ENCODE measurements at places on chromosomes 16 and 17. TPM values are rescaled to one million over a fixed set of nuclear protein-coding genes. Genes with fewer than 3 reads are reported as not detected.

DNA sequence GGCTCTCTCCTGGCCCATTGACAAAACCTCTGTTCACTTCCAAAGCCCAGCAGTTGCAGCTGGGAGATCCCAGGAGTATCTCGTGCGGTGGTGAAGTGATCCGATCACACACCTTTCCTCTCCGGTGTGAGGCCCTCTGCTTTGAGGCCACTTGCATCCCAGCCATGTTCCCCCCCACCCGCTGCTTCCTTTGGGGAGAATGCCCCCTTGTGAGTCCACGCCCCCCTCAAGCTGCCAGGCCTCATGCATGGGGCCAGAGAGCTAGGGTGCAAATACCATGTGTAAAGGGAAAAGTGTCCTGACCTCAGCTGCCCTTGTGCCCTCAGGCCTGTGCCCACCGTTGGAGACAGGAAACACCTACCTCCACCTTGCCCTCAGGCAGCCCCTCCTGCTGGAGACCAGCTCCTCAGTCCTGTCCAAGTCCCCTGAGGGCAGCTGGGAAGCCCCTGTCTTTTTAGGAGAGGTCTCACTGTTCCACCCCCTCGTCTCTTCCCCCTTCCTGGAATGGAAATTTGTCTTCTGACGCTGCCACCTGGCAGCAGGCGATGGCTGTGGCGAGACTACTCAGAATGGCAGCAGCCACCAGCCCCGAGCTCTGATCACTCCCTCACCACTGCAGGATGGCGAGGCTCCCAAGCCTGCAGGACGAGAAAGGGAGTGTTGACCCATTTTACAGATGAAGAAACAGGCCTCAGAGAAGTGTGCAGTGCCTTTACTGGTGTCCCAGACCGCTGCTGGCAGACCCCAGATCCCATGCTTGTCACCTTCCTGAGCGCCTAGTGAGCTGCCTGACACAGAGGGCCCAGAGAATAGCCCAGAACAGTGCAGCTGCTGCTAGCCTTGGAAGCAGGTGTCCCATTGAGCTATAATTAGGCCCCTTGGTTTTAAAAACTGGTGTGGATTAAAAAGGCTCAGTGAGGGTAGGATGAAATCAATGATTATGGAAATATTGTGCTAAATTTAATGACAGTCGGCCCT is 120.6 kb upstream of the CACNG5 start:
- no peak for DNase-seq
- no peak overlapping the region for H3K4me3 ChIP-seq
- H3K27me3 ChIP-seq, result no peaks in the 10 kb centered on the region
- H3K4me1 ChIP-seq, result no peaks in the 10 kb centered on the region

The PRSS21 gene
- not detected for polyA plus RNA-seq

The JPH3 gene
- 0.25 TPM for polyA plus RNA-seq

- DNase-seq, result no peak
- no peaks in the 10 kb centered on the region for H3K27me3 ChIP-seq
- H3K4me3 ChIP-seq, result peak overlapping the region; percentile 61
- peaks cover 13% of the 10 kb centered on the region for H3K4me1 ChIP-seq
- H3K27ac ChIP-seq, result peak overlapping the region; percentile 84
These were observed 598 bp upstream of the PGAP3 start for GRCh38 chr17:39688475-39688835.
